ENCODE measurements at places on chromosomes 5 and 9.

GRCh38 chr5:7622498-7622897 lies 226.6 kb downstream of the ADCY2 start:
- no peak for DNase-seq

- DNase-seq, result no peak
Observed at GRCh38 chr5:668283-668995, 24.7 kb downstream of the TPPP start.

DNA sequence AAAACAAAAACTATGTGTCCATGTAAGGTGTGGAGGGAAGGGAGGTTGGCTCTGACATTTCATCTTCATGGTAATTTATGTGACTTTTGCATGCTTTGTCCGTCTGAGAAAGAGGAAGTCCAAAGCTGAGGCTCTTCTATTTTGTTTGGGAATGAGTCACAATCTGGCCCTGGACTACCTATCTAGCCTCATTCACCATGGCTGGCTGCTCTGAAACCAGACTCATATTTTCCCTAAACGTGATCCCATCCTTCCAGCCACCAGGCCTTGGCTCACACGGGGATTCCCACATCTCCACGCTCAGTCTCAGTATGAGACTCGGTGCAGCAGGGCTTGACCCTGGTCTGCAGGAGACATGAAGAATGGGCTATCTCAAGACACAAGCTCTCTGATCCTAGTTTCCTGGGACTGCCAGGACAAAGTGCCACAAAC lies 672.8 kb downstream of the ACTL7B start:
- peak; percentile 89 for DNase-seq

DNA sequence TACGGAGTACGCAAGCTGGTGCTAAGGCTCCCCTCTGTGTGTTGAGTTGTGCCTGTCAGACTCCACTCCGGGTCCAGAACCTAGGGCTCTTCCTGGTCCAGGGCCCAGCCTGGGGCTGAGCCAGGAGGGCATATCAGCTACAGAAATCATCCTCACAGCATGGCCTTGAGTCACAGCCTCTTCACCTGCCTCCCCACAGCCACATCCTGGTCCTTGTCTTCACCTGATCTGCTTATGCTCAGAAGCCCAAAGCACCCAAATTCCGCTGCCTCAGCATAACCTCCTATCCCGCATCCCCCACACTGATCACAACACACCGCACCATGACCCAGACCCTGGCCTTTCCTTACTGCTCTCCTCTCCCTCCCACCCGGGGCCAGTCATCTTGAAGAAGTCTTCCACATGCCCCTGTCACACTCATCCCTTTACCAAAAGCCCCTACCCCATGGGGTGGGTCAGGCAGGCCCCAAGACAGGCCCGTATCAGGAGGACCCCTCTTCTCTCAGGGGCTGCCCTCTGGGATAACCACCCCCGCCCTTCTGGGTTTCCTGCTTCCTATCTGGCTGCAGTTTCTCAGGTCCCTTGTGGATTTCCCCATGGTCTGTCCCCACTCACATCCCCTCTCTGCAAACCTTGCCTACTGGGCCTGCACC lies 1.3 kb upstream of the IL3 start:
- no peak for DNase-seq

DNA sequence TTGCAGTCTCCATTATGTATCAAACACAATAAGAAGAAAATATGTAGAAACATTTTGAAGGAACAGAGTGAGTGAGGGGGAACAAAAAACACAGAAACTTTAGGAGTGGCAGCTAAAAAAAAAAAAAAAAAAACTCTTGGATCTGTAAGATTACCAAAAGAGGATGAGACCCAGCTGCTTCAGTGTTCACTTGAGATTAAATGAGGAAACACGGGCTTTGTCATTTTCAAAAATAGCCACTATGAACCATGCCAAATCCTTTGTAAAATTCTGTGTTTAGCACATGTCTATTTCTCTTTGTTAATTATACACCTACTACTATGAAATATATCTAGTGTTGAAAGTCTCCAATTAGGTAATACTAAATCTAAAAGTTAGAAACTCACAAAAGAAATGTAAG lies 485.9 kb downstream of the EFNA5 start:
- DNase-seq, result no peak

DNA sequence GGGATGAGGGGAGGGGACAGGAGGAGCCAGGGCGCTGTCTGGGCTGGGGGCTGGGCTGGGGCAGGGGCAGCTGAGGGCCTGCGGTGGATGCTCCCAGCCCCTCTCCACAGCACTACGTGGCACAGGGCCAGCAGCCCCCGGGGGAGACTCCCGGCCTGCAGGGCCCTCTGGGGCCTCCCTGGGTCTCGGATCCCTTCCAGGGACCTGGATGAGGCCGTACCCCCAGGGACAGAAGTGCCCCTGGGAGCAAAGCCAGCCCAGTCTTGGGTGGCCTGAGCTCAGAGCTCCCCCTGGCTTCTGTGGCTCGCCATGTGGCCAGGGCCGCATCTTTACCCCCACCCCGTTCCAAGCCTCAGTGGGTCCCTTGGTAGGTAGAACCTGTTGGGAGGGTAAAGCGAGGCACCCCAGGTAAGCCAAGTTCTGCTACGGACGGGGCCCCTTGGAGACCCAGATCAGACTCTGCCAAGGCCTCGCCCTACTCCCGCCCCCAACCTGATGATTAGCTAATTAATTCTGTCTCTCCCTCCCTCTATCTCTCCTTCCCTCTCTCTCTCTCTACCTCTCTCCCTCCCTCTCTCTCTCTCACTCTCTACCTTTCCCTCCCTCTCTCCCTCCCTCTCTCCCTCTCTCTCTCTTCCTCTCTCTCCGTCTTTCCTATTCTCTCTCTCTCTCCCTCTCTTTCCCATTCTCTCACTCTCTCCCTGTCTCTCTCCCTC lies 24.3 kb downstream of the KCNT1 start:
- no peak for DNase-seq

- no peak for DNase-seq
Observed at GRCh38 chr5:180908998-180909731, 10.2 kb downstream of the BTNL8 start.

- DNase-seq, result no peak
Observed at GRCh38 chr5:33513462-33514185, 72.9 kb downstream of the TARS1 start.

GRCh38 chr5:21574961-21575360 lies 1278.2 kb downstream of the CDH12 start:
- DNase-seq, result no peak

DNA sequence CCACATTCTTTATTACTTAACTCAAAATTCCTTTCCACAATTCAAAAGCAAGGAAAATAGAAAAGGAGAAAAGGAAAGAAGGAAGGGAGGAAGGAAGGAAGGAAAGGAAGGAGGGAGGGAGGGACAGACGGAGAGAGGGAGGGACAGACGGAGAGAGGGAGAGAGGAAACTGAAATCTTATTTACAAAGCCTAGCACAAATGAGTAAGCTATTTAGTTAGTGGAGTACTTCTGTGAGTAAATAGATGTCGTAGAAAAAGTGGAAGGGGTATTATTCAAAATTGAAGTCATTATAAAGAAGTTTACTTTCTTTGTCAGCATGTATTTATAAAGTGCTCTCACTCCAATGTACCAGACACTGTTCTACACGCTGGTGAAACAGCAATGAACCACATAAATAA lies 177.9 kb downstream of the CETN3 start:
- DNase-seq, result no peak

- no peak for DNase-seq
Observed at GRCh38 chr9:131986576-131986975, 93.1 kb downstream of the MED27 start.

DNA sequence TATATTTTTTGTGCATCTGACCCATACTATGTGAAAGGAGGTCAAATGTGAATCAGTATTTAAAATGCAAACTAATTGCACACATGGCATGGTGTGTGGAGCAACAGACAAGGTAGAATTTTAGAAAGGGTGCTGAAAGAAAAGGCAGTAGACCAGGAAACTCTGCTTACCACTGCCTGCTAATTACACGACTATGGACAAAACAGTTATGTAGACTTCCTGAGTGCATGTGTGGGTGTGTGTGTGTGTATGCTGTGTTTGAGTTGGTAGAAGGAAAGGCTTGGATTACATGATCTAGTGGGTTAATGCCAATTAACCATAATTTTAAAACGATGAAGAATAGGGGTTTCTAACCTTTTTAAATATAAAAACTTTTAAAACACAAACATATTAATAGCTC lies 349.9 kb downstream of the SH3GL2 start:
- DNase-seq, result no peak

All from RPMI7951 (cell line).